ENCODE measurements at places on chromosomes 3 and 15.
A peak's percentile ranks its signal among the peaks of the same experiment; 100 is the strongest.

DNA sequence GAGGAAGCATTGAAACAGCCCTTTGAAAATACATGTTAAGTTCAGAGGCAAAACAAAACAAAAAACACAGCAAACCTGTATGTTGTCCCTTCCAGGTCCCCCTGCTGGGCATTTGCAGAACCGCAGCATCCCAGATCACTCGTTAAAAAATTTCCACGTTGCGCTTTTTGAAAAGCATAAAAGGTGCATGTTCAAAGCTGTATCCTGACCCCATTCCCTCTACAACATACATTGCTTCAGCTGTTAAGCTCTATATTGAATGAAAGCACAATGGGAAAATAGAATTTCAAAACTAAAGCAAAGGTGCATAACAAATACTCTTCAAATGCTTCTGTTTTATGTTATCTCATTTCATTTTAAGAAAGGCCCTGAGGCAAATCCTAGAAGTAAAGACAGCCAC is 328.3 kb downstream of the THSD4 start:
- DNase-seq = peak; percentile 52

DNA sequence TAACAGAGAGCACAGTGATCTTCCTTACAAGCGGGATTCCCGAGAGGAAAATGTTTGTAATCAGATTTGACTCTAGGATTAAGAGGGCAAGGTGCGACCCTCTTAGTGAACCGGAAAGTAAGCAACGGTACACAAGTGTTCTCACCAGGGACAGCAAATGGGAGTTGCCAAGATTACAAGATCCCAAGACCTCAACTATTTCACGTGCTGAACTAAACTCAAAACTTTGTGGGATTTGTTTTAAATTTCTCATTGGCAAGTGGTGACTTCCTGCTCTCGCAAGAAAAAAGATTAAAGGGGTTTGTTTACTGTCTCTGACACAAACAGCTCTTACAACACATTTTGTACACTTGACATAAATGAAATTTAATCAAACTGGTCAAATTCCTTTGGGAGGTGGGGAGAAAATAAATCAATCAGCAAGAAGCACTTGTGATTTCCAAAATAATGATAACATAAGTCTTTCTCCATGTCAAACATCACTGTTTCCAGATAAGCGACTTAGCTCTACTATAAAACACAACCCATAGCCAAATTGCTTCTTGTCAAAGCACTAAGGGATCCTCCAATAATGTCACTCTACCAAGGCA is 2.2 kb upstream of the PGPEP1L start:
- no peak for DNase-seq

GRCh38 chr15:52527911-52528563 is 643 bp downstream of the MYO5A start:
- DNase-seq = peak; percentile 68

DNA sequence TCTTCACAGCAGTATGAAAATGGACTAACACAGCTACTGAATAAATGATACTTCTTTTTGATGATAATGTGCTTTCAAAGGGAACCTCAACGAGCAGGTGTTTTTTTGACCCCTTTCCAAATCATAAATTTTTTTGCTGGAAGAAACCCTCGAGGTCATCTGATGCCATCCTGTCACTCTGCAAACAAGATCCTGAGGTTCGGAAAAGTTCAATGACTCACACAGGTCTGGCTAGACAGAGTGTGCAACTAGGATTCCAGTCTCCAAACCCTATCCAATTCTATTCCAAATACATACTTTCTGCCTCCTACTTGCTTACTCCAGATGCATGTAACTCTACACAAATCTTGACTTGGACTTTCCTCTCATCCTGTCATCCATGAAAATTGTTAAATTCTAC is 124.7 kb downstream of the NEDD4 start:
- DNase-seq = no peak

DNA sequence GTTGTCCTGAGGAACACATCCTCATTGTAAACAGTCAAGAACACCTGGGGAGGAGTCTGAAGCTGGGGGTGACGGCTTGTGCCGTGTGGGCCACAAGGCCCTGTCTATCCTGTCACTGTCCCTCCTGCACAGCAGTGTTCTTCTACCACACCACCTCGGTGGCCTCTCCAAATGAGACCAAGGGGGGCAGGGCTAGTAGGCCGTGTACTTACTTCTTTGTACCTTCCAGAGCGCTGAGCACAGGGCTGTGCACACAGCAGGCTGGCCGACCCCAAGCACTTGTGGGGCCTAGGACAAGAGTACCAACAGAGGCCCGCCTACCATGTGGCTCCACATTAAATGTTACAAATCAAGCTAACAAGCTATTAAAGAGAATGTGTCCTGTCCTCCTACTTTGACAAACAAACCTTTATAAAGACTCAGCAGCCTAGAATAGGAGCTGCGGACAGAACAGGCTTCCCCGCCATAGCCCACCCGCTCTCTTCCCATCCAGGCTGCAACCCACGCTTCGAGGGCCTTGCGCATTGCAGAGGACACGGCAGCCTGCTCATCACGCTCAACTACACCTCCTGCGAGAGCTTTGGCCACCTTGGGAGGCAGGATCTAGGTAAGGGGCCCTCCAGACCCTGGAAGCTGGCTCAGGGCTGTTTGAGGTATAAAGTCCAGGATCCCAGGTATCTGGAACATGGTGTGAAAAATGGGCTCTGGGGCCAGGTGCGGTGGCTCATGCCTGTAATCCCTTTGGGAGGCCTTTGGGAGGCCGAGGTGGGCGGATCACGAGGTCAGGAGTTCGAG is 30.5 kb downstream of the MELTF start:
- DNase-seq = no peak

GRCh38 chr15:75599401-75599800 is 20.3 kb upstream of the PTPN9 start:
- DNase-seq = no peak

- peak; percentile 47 for DNase-seq
These were observed 36.9 kb downstream of the DNASE1L3 start for GRCh38 chr3:58173669-58174398.

DNA sequence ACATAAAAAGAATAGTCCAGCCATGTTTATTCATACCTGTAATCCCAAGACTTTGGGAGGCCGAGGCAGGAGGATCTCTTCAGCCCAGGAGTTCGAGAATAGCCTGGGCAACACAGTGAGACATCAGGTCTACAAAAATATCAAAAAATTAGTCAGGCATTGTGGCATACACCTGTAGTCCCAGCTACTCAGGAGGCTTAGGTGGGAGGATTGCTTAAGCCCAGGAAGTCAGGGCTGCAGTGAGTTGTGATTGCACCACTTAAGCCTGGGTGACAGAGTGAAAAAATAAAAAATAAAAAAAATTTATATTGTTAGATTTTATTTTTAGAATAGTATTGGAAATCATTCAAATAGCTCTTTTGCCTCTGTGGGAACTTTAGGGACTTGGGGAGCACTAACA is 12.8 kb upstream of the TM4SF1 start:
- DNase-seq = no peak

- no peak for DNase-seq
These were observed 124.0 kb downstream of the KCNH8 start for GRCh38 chr3:19272296-19272695.

- peak; percentile 92 for DNase-seq
These were observed 56.8 kb downstream of the GPR171 start for GRCh38 chr3:151146071-151146730.

DNA sequence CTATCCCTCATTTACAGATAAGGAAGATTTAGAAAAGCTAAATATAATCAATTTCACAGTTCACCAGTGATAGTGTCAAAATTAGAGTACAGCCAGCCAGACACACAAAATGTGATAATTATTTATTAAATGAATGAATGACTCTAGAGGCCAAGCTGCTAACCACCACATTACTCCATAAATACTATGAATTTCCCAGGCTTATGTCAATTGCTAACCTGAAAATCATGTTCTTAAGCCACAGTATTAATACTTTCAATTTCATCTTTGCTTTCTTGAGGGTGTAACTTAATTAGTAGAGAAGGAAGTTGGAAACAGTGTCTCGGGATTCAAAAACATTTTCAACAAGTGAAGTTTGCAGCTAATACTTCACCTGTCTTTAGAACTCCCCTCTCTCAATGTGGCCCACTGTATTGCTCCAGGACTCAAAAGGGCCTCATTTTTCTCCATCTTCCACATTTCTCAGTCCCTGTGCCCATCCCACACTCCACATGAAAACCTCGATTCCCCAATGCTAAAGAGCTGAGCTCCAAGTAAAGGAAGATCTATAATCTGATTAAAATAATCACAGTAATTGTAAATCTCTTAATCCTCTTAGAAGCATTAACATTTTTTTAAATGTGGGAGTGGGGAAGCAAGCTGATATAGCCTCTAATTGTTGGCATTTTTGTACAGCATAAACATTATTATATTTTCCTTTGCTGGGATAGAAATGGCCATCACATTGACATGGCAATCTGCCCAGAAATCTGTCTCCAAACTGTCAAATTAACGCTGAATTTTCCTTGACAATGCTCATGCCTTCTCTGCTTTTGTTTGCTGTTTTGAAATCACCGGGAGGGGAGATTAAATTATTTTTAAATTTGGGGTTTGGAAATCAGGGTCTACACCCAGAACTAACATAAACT is 765.1 kb downstream of the ROBO1 start:
- peak; percentile 28 for DNase-seq

DNA sequence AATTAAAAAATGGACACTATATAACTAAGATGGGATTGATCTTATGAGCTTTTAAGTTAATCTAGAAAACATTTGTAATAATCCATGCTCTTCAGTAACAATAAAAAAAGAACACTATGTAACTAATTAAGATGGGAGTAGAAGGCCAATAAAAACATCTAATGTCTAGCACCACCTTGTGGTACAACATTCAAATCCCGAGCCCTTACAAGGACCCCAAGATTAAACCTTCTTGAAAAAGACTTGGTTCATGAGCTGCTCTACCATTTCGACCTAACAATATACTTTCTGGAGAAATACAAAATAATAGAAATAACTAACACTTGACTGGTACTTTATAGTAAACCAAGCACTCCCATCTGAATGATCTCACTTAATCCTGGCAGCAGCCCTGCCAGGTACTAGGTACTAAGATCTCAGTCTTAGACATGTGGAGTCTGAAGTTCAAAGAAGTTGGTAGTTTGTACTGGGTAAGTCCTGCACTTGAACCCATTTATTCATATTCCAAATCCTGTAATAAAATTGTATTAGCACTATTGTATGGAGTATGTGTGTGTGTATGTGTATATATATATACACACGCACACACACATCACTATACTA is 21.8 kb downstream of the METTL6 start:
- peak; percentile 53 for DNase-seq

- no peak for DNase-seq
These were observed 779.9 kb downstream of the GRM7 start for GRCh38 chr3:7640787-7641186.

- peak; percentile 72 for DNase-seq
These were observed 226.1 kb downstream of the TLE3 start for GRCh38 chr15:69871511-69872134.

DNA sequence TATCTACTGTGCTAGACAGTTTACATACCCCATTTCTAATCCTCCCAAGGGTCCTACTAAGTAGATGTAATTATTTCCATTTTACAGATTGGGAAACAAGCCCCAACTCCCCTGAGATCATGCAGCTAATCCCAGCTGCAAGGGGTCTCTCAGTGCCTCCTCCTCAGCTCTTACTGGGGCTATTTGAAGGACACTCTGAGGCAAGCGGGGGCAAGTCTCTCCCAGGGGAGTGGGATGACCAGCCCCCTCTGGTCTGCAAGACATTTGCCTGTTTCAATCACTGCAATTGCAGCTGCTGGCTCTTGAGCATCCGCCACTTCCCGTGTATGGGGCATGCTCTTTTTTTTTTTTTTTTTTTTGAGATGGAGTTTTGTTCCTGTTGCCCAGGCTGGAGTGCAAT is 11.4 kb downstream of the LAMP3 start:
- no peak for DNase-seq

- no peak for DNase-seq
These were observed 196.4 kb downstream of the RORA start for GRCh38 chr15:61032600-61033286.

DNA sequence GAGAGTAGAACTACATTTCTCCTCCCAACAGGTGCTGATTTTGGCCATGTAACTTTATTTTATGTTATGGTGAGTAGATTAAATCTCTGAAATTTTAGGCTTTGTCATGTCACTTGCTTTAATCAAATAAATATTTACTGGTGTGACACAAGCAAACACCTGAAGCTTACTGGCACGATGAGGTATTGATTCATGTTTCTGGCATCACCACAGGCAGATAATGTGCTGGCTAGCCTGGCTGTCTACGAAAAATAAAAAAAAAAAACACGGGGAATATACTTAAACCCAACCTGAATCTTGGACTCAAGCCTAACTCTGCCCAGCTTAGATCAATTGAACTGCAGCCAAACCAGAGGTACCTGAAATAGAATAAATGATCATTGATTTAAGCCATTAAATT is 65.6 kb upstream of the CADM2 start:
- DNase-seq = peak; percentile 13

GRCh38 chr3:14273901-14274611 is 95.4 kb downstream of the LSM3 start:
- no peak for DNase-seq

DNA sequence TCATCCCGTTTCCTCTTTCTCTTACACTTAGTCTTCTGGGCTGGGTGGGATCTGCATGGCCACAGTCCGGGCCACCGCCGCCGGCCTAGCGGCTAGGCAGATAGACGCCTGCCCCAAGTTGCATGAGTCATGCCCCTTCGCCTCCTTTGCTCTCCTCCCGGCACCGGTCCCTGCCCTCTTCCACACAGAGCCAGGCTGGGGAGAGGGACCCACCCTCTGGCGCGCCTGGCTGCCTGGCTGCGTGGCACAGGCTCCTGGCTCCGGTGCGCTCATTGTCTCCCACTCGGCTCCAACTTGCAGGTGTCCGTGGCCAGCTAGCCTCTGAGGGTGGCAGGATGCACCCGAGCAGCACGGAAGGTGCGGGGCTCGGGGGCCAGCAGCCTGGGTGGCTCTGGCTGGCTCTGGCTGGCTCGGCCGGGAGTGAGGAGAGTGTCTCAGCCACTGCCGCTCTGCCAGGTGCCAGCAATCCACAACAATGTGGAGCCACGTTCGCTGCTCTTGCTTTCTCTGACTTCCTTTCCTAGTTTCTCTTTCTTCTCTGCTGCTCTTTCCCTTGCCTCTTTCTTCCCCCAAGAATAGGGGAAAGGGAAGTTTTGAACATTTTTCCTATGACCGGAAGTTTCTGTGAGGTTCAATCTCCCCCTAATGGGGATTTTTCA is 22.4 kb upstream of the MTHFS start:
- no peak for DNase-seq

DNA sequence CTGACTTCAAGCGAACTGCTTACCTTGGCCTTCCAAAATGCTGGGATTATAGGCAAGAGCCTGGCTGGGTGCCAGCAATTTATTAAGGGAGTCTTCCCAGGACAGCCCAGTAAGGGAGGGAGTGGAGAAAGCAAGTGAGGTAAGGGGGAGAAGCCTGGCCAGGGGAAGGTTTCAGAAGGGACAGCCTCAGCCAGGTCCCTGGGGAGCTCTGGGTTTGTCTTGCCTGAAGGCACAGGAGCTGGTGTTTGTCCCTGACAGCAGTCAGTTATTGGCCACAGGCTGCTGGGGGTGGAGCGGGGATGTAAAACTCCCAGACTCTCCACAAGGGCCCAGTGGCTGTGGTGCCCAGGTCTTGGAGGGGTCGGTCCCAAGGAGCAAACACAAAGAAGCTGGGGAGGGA is 33.0 kb upstream of the CDCP1 start:
- no peak for DNase-seq

GRCh38 chr15:40796512-40796911 is 10.4 kb upstream of the ZFYVE19 start:
- no peak for DNase-seq
